ENCODE measurements at places on chromosomes 12 and 14.

DNA sequence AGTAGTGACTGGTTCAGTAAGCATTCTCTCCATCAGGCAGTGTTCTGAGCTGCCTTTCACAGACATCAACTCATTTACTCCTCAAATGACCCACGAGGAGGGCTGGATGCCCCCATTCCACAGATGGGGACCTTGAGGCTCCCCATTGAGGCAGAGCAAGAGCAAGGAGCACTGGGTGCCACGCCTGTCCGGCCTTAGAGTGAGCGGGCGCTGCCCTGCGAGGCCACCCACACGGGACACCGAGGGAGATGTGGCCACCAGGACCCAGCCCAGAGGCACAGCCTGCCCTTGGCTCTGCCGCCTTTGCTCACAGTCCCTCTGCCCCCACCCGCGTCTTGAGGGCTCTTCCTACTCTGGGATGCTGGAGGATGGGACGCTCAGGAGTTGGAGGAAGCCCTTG, 3.0 kb downstream of the FBRSL1 start:
- no peak for DNase-seq

- no peak for DNase-seq
These were observed 4.8 kb downstream of the GUCY2C start for GRCh38 chr12:14691560-14691959.

DNA sequence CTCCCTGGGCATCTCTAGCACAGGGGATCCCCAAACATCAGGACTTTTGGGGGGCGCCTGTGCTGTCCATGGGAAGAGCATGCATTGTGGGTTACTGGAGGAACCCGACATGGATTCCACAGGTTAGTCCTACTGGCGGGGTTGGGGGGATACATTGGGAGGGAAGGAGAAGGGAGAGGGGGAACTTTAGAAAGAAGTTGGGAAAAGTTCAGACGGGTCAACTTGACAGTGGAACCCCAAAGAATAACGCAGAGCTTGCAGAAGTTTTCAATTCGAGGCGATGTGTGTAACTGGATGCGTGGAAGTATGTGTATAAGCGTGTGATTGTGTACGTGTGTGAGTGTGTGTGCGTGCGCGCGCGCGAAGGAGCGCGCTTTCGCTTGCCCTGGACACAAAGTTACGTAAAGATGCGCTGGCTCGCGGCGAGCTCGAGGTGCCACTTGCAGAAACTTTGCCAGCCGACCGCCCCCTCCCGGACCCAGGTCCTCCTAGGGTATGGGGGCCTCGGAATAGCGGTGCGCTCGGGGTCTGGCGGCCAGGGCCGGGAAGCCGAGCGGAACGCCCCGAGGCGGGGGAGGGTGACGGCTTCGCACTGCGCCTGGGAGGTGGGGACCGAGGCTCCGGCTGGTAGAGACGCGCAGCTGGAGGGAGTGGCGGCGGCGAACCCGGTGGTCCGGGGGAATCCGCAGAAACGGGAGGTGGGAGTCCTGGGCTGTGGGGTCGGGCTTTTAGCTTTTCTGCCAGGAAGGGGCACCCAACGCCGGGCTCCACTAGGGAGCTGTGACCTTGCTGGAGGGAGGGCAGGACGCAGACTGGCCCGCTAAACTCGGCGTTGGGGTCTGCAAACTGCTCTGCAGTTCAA, 669 bp downstream of the RFX4 start:
- peak; percentile 30 for DNase-seq

- DNase-seq: no peak
These were observed 21.6 kb upstream of the AMN start for GRCh38 chr14:102900631-102901571.

- no peak for DNase-seq
These were observed 59.8 kb upstream of the BCL11B start for GRCh38 chr14:99331811-99332210.

GRCh38 chr12:98456576-98457573, 58.5 kb upstream of the TMPO start:
- DNase-seq: peak; percentile 78

DNA sequence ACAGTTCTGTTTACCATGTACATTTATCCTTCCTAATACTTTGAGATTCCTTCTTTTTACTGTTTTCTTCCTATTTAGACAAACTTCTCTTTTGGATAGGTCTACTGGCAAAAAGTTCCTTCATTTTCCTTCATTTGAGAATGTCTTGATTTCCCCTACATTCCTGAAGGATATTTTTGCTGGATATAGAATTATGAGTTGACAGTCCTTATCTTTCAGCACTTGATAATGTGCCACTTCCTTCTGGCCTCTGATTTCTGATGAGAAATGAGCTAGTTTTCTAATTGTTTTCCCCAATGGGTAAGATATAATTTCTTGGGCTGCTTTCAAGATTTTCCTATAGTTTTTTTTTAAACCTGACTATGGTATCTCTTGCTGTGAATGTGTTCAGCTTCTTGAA, 75.6 kb downstream of the CEP83 start:
- no peak for DNase-seq

DNA sequence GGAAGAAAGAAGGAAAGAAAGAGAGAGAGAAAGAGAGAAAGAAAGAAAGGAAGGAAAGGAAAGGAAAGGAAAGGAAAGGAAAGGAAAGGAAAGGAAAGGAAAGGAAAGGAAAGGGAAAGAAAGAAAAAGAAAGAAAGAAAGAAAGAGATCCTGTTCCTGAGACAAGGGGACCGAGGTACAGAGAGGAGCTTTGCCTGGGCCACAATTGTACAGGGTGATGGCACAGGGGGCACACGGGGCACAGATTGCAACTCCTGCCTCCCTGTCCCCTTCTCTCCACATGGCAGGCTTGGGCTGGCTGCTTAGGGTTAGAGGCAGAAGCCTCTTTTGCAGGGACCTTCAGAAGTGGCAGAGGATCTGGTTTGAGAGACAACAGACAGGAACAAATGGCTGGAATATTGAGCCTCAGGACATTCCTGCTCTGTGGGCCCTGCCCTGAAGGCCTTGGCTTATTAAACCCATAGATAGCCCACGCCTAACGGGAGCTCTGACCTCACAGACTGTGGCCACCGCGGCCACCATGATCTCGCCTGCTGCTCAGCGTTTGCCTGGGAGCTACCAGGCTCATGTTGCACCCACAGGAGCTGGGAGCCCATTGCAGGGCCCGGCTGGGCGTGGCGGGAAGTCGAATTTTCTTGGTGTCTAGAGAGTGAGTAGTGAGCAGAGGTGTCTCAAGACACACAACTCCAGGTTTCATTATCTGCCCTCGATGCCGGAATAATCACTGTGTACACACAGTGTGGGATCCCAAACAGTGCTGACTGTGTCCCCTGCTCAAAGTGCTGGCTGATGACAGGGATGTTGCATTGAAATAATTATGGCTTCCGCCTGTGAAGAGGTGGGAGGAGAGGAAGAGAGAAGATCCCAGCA, 147.9 kb upstream of the NCOR2 start:
- peak; percentile 10 for DNase-seq

DNA sequence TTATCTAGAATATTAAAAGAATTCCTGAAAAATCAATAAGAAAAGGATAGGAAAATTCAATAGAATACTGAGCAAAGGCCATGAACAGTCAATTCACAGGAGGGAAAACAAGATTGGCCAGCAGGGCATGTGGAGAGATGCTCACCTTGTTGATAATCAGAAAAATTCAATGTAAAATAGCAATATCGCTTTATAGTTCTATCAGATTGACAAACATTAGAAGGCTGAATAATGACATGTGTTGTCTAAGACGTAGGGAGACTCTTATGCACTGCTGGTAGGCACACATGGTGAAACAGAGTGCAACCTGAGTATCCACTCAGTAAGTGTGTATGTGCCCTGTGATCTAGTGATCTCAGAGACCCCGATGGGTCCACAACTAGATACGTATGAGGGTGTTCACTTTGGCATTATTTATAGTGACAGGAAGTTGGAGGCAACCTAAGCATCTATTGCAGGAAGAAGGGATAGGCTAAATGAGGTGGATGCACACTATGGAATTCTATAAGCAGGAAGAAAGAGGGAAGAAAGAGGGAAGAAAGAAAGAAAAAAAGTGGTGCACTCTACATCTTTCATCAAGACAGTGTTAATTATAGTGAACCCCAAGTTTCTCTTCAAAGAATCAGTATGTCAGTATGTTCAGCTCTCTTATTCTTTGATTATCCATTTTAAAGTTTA, 3.8 kb upstream of the ANKRD33 start:
- no peak for DNase-seq

- peak; percentile 59 for DNase-seq
These were observed 142.1 kb downstream of the MED13L start for GRCh38 chr12:116135209-116135930.

- no peak for DNase-seq
These were observed 408.6 kb upstream of the SYT1 start for GRCh38 chr12:78455991-78456390.

DNA sequence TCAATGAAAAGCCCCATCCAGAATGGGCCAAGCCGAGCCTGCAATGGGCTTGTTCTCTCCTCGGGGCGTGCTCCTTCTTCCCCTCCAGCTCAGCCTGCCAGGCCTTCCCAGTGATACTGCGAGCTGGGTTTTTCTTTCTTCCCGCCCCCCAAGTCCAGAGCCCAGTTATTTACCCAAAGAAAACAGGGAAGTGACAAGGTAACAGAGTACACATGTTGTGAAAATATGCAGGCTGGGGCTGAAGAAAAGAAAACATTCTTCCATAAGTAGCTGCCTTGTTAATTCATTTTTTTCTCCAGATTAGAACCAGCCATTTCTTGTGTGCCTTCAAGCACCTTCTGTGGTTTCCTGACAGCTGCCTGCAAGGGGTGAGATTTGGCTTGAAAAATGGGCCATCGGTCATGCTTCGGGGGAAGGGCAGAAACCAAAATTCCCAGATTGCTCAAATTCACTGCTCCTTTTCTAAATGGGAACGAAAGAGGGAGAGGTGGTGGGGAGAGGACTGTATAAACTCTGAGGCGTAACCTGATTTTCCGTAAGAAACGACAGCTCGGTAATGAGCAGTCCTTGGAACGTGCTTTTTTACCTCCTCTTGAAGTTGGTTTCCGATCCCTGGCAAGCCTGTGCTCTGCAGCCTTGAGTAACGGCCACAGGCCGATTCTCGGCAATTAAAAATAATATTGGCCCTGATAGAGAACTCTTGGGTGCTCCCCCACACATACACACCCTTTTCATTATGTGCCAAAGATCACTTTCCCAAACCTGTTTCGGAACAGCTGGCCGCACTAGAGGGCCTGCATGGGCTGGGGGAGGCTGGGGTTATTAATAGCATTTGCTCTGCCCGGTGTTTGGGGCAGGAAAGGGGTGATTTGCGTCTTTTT, 229.4 kb downstream of the ZFP36L1 start:
- DNase-seq: peak; percentile 68

DNA sequence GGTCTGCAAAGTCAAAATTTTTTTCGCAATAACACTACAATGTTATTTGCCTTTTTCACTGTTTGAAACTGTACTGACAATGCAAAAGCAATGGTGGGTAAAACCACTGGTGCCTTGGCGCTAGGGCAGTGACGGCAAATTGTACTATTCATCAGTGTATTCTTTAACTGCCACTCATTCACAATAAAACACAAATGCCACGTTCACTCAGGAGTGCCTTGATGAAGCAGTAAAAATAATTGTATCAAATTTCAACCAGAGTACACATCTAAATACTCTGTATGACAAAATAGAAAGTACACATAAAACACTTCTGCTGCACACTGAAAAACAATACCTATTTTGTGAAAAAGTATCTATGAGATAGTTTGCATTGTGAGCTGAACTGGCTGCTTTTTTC, 17.8 kb downstream of the DCAF5 start:
- DNase-seq: no peak

- peak; percentile 82 for DNase-seq
These were observed 10.6 kb upstream of the MAP4K5 start for GRCh38 chr14:50542941-50543418.

DNA sequence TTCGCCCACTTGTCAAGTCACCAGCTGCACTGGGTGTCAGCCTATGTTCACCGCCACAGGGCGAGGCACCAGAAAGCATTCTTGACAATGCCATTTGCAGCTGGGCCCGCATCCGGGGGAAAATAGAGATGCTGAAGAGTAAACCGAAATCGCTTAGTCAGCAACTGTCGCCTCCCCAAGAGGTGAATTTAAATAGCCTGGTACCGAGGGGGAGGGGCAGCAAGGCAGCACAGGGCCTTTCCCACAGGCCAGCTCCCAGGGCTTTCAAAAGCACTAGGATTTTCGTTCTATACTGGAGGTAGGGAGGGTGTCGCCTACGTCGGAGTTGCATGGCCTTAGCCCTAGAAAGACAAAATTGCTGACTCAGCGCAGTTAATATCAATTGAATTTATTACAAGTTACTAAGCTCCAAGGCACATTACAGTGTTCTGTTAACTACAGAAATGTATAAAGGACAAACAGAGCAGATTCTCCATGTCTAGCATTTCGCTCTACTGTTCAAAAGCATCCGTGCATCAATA, 4.3 kb downstream of the IRF2BPL start:
- DNase-seq: peak; percentile 59

- DNase-seq: no peak
These were observed 950.6 kb downstream of the GALC start for GRCh38 chr14:87042354-87042753.

GRCh38 chr14:92698393-92698792, 50.0 kb downstream of the LGMN start:
- no peak for DNase-seq

- no peak for DNase-seq
These were observed 82.5 kb downstream of the LMO3 start for GRCh38 chr12:16523284-16523950.

DNA sequence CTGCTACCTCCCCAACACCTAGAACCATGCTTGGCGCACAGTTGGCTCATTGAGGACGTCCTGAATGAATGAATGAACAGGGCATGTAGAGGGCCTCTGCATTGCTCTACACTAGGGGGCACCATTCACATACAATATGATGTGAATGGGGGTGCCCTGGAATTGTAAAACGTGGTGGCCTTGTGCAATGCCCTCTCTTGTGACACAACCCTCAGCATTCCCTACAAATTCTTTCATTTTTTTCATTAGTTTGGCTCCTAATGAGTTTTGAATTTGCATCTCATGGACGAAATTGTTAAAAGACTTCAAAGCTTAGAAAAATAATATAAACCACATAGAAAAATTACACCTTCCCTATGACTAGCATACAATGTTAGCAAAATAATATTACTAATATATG, 2.3 kb upstream of the DIO2 start:
- peak; percentile 81 for DNase-seq

- no peak for DNase-seq
These were observed 14.6 kb downstream of the MEG3 start for GRCh38 chr14:100840286-100841065.

DNA sequence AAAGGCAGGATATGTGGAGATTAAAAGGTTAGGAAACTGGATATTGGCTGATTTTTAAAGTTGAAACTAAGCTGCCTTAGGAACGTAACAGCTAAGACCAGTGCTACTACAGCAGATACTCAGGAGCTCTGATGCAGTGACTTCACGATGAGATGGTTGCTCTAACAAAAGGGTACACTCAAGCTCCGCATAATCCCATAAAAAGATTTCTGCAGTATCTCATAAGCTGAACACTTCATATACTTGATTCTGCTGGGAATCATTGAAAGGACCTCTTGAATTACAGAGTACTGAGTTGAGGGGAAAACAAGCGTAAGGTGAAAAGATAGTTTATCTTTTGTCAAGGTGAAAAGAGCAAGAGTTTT, 3.7 kb downstream of the RNF10 start:
- DNase-seq: no peak

DNA sequence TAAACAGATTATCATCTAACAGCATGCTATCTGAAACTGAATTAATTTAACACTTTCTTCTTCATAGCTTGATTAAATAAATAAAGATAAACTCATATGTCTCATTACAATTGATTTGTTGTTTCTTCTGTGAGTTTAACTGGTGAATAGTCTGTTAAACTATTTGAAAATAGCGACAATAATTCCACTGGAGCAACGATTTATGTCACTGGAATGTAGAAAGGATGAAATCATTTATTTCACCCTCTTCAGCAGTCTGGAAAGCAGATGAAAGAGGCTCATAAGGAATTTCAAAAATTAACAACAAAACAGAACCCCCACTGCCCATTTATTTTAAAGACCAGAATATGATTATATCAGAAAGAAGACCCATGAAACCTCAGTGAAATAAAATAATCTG, 1165.1 kb upstream of the USP15 start:
- peak; percentile 23 for DNase-seq
